Endodermal cell (in vitro differentiated cells): ENCODE measurements at places on chromosomes 7 and 10. TPM values are rescaled to one million over a fixed set of nuclear protein-coding genes. Genes with fewer than 3 reads are reported as not detected.

DCLRE1C gene
- total RNA-seq, result 9.6 and 10.0 TPM in 2 replicates

CHN2 gene
- total RNA-seq, result 9.3 and 14.1 TPM in 2 replicates

IDI1 gene
- total RNA-seq, result 53.3 and 54.0 TPM in 2 replicates

GSTO2 gene
- 17.7 to 22.2 TPM (median 18.8 TPM) in 3 replicates for total RNA-seq

AOAH gene
- total RNA-seq, result 0.56 to 1.6 TPM (median 0.80 TPM) in 3 replicates

CABCOCO1 gene
- total RNA-seq, result 1.1 to 3.0 TPM (median 1.2 TPM) in 3 replicates

NEUROG3 gene
- total RNA-seq, result not detected in 3 replicates

ADCY1 gene
- 13.6 and 15.3 TPM in 2 replicates for total RNA-seq

CALHM1 gene
- 0.07 TPM in 1 of 2 replicates, not detected in the other for total RNA-seq

DNA sequence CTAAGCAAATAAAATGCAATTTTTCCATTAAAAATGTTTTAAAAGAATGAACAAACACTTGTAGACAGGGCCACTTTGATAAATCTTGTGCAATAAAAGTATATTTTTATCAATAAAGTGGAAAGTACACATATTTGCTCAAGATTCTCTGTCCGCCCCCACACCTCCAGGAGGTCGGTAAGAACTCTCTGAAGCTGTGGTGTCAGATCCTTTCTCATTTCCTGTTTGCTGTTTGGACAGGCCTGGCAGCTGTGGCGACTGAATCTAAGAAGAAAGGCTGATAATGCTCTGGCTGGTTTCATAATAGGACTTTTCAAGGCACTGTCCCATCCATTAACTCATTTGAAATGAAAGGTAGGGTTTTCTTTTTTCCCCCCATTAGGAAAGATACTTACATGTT lies 15.3 kb upstream of the ASB4 start:
- H3K4me1 ChIP-seq, result peaks cover 4% of the 10 kb centered on the region
- no peak overlapping the region for H3K4me3 ChIP-seq
- DNase-seq, result no peak
- peak overlapping the region; percentile 95 for H3K27ac ChIP-seq

GRCh38 chr7:83876593-83876992 lies 227.7 kb upstream of the SEMA3E start:
- H3K27me3 ChIP-seq, result no peaks in the 10 kb centered on the region
- DNase-seq, result no peak
- H3K4me3 ChIP-seq, result no peak overlapping the region
- no peaks in the 10 kb centered on the region for H3K4me1 ChIP-seq
- no peaks in the 10 kb centered on the region for H3K36me3 ChIP-seq
- H3K27ac ChIP-seq, result no peak overlapping the region

- DNase-seq, result no peak
- no peaks in the 10 kb centered on the region for H3K27me3 ChIP-seq
- no peak overlapping the region for H3K27ac ChIP-seq
- H3K36me3 ChIP-seq, result peaks cover 10% of the 10 kb centered on the region
Measured at GRCh38 chr10:94194256-94194655, 168.5 kb downstream of the NOC3L start.

DNA sequence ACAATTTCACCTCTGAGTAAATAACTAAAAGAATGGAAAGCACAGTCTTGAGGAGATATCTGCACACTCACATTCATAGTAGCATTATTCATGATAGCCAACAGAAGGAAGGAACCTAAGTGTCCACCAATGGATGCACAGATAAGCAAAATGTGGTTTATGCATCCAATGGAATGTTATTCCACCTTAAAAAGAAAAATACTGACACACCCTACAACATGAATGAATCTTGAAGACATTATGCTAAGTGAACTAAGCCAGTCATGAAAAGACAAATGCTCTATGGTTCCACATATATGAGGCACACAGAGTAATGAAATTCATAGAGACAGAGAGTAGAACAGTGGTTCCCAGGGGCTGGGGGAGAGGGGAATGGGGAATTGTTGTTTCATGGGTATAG lies 6.5 kb upstream of the CCSER2 start:
- H3K36me3 ChIP-seq, result no peaks in the 10 kb centered on the region
- no peaks in the 10 kb centered on the region for H3K27me3 ChIP-seq

DNA sequence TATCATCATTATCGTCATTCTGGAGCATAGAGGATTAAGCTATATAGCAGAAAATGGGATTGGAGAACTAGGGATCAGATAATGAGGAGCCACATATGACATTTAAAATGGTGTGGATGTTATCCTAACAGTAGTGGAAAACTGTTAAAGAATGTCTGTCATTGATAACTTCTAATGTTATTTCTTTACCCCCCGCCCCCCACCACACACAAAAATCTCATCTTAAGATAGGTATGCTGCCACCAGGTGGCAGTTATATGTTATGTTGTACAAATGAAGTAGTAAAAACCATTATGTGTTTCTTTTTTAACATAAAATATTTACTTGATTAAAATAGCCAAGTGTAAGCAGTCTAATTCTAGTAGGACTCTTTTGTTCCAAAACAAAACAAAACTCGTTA lies 13.0 kb downstream of the AKAP9 start:
- H3K4me1 ChIP-seq, result peaks cover 2% of the 10 kb centered on the region
- H3K4me3 ChIP-seq, result no peak overlapping the region
- H3K27ac ChIP-seq, result no peak overlapping the region
- no peaks in the 10 kb centered on the region for H3K36me3 ChIP-seq

DNA sequence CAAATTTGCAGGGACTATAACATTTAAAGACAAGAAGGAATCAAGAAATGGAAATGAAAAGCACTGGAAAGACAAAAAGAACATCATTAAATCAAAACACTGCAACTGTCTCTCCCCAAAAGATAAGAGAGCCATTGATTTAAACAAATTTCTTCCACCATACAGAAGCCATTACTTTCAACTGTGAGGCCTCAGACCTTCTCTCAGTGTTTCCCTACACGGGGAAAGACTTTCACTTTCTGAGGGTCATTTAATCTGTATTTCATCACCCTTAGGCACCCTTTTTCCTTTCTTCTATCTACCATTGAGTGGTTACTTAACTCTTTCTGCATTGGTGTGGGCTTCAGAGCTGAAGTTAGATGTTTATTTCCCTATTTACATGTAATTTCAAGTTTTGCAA lies 47.5 kb downstream of the CCDC172 start:
- no peak overlapping the region for H3K4me3 ChIP-seq
- no peaks in the 10 kb centered on the region for H3K36me3 ChIP-seq
- no peak overlapping the region for H3K27ac ChIP-seq
- no peaks in the 10 kb centered on the region for H3K27me3 ChIP-seq
- H3K4me1 ChIP-seq, result no peaks in the 10 kb centered on the region

- no peaks in the 10 kb centered on the region for H3K4me1 ChIP-seq
- no peak overlapping the region for H3K27ac ChIP-seq
Measured at GRCh38 chr10:53607691-53608090, 835.1 kb upstream of the MBL2 start.

GRCh38 chr7:15197042-15197977 lies 294.8 kb upstream of the DGKB start:
- no peaks in the 10 kb centered on the region for H3K4me1 ChIP-seq
- no peak overlapping the region for H3K27ac ChIP-seq
- H3K36me3 ChIP-seq, result no peaks in the 10 kb centered on the region
- DNase-seq, result no peak
- H3K27me3 ChIP-seq, result no peaks in the 10 kb centered on the region
- no peak overlapping the region for H3K4me3 ChIP-seq

DNA sequence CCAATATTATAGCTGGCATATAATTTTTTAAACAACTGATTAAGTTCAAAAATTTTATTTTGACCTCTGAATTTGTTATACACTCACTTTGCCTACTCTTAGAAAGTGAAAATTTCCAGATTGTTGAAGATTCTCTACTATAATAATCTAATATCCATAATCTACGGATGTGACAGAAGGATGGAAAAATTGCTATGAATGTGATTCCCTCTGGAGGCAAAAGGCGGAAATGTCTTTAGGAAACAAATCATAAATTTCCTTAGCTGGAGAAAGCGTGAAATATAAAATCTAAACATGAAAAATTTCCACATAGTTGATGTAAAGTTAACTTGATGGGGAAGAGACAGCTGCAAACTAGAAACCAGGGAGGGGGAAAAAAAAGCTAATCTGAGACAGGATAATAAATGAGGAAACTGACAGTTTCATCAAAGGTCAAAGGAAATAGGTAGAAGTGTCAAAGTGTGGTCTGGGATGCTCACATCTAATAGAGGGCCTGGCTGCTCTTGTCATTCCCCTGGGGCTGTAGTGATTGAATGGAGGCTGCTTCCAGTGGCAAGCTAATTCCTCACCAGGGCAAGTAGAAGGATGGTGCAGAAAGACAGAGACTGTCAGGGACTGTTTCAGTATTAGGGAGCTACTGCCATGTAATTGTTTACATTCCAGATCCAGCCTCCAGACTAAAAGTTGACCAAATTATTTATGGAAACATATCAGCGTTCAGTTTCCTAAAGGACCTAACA lies 264.5 kb downstream of the SDHAF3 start:
- no peaks in the 10 kb centered on the region for H3K27me3 ChIP-seq
- H3K4me1 ChIP-seq, result no peaks in the 10 kb centered on the region
- no peak overlapping the region for H3K4me3 ChIP-seq
- H3K27ac ChIP-seq, result no peak overlapping the region

GRCh38 chr10:92688927-92689662 lies 660 bp upstream of the HHEX start:
- H3K27ac ChIP-seq, result no peak overlapping the region
- H3K4me3 ChIP-seq, result peak overlapping the region; percentile 80
- H3K27me3 ChIP-seq, result peaks cover 43% of the 10 kb centered on the region
- H3K36me3 ChIP-seq, result peaks cover 22% of the 10 kb centered on the region

- H3K36me3 ChIP-seq, result peaks cover 50% of the 10 kb centered on the region
- H3K4me3 ChIP-seq, result no peak overlapping the region
- no peak overlapping the region for H3K27ac ChIP-seq
- no peaks in the 10 kb centered on the region for H3K27me3 ChIP-seq
Measured at GRCh38 chr7:120794106-120794729, 63.7 kb downstream of the TSPAN12 start.

DNA sequence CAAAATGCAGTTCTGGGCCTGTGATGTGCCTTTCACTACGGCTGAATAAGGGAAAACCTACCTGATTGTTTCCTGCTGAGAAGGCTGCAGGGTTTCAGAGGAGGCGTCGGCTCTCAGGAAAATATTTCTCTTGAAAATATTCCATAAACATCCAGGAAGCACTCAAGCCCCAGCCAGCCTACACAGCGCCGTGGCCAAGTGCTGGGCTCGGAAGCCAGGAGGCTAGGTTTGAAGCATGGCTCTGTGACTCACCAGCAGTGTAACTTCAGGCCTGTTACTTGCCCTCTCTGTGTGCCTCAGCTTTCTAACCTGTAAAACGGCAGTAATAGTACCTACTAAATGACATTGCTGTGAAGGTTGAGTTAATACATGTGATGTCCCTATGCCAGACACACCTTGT lies 399.1 kb downstream of the GATA3 start:
- H3K27me3 ChIP-seq, result no peaks in the 10 kb centered on the region
- DNase-seq, result no peak
- no peaks in the 10 kb centered on the region for H3K36me3 ChIP-seq
- no peak overlapping the region for H3K27ac ChIP-seq
- no peak overlapping the region for H3K4me3 ChIP-seq
- no peaks in the 10 kb centered on the region for H3K4me1 ChIP-seq

GRCh38 chr7:91194841-91195240 lies 69.4 kb upstream of the FZD1 start:
- H3K36me3 ChIP-seq, result no peaks in the 10 kb centered on the region
- no peaks in the 10 kb centered on the region for H3K27me3 ChIP-seq
- no peak for DNase-seq
- H3K4me3 ChIP-seq, result no peak overlapping the region

DNA sequence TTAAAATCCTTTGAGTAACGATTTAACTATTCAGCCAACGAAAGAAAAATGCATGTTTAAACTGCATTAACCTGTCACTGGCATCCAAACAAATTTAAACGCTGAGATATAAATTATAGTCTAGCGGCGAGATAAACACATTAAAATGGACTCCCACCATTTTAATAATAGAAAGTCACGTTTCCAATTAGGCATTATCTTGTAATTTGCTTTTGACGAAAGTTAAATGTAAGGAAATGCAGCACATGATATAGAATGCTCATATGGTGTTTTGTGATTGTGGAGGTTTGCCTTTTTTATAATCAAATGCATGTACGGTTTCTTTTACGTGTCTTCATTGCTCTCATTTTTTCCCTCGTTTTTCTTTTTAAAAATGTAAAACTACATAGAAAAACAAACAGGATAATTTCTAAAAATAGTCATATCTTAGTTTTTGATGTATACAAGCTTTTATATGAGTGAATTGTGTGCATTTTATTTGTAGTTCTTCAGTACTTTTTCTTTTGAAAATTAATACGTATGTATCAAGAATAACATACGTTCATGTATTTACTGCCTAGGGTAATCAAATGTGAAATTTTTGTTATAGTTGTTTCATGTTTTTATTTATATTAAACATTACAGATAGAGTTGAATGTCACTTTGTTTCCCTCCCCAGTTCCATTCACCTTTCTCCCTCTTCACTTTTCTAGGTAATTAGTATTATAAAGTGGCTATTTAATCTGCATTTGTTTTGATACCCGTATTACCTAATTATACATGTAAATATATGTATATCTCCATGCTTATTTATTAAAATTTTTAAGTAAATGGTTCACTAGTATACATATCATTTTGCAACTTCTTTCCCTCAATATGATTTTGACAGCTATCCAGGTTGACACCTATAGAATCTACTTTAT lies 1.1 kb upstream of the KLF14 start:
- H3K4me3 ChIP-seq, result peak overlapping the region; percentile 78
- no peak overlapping the region for H3K27ac ChIP-seq
- no peaks in the 10 kb centered on the region for H3K4me1 ChIP-seq
- H3K36me3 ChIP-seq, result no peaks in the 10 kb centered on the region

GRCh38 chr10:1570416-1571051 lies 166.8 kb downstream of the ADARB2 start:
- H3K27me3 ChIP-seq, result no peaks in the 10 kb centered on the region
- no peaks in the 10 kb centered on the region for H3K4me1 ChIP-seq
- DNase-seq, result peak; percentile 69
- no peak overlapping the region for H3K27ac ChIP-seq
- no peaks in the 10 kb centered on the region for H3K36me3 ChIP-seq
- no peak overlapping the region for H3K4me3 ChIP-seq

DNA sequence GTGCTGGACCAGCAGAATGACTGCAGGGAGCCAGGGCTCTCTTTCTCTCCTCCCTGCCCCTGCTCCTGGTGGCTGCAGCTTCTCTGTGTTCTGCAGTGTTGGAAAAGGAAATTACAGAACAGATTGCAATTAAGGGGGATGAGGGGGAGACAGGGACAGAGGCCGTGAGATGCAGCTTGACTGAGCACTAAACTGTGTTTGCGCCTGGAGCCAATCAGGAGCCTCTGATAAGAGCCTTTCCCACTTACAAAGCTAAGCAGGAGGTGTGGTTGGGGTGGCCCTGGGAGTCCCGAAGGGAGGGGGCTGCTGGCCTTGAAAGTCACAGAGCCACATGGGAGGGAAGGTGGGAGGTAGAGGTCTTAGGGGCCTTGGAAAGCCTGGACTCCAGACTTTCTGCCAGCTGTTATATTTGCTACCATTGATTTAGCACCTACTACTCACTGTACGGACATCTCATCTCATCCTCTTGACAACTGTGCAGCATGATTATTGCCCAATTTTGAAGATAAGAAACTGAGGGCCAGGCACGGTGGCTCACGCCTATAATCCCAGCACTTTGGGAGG lies 26.7 kb downstream of the TRIM8 start:
- no peaks in the 10 kb centered on the region for H3K36me3 ChIP-seq
- DNase-seq, result peak; percentile 74
- peaks cover 16% of the 10 kb centered on the region for H3K4me1 ChIP-seq
- H3K4me3 ChIP-seq, result no peak overlapping the region

GRCh38 chr7:37353949-37354655 lies 94.6 kb downstream of the ELMO1 start:
- peaks cover 26% of the 10 kb centered on the region for H3K36me3 ChIP-seq
- H3K4me3 ChIP-seq, result no peak overlapping the region
- no peaks in the 10 kb centered on the region for H3K27me3 ChIP-seq
- H3K4me1 ChIP-seq, result peaks cover 9% of the 10 kb centered on the region
- peak overlapping the region; percentile 18 for H3K27ac ChIP-seq
